ENCODE measurements at places on chromosomes 1 and 21.
A peak's percentile ranks its signal among the peaks of the same experiment; 100 is the strongest.

DNA sequence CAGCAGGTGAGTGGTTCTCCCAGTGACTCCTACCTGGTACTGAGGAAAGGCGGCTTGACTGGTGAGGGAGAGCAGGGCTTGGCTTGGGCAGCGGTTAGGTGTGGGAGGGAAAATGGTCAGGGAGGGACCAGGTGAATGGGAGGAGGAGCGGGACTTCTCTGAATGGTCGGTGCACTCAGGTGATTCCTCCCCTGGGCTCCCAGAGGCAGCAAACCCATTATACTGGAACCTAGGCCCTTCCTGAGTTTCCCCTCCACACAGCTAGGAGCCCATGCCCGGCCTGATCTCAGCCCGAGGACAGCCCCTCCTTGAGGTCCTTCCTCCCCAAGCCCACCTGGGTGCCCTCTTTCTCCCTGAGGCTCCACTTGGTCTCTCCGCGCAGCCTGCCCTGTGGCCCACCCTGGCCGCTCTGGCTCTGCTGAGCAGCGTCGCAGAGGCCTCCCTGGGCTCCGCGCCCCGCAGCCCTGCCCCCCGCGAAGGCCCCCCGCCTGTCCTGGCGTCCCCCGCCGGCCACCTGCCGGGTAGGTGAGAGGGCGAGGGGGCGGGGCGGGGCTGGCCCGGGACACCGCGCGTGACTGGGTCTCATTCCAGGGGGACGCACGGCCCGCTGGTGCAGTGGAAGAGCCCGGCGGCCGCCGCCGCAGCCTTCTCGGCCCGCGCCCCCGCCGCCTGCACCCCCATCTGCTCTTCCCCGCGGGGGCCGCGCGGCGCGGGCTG lies 2.3 kb downstream of the ARTN start:
- DNase-seq: no peak

GRCh38 chr1:117582451-117582850 lies 23.4 kb upstream of the TENT5C start:
- no peak for DNase-seq

GRCh38 chr1:183569141-183569540 lies 21.1 kb downstream of the NCF2 start:
- DNase-seq: no peak

- no peak for DNase-seq
Measured at GRCh38 chr1:31387612-31388011, 14.7 kb upstream of the FABP3 start.

DNA sequence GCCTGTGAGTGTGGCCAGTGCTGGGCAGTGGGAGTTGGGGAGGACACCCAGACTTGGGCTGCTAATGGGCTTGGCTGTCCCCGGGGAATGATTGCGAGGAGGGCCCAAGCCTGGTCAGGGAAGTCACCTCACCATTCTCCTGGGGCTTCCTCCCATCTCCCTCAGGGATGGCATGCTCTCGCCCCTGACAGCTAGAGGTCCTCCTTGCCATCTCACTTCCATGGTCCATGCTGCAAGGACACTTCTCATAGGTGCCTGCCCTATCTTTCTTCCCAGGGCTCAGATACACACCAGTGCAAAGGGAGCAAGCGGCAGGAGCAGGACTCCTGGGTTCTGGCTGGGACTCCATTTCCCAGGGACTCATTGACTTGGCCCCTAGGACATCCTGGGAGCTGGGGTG lies 4.1 kb downstream of the NTRK1 start:
- no peak for DNase-seq

DNA sequence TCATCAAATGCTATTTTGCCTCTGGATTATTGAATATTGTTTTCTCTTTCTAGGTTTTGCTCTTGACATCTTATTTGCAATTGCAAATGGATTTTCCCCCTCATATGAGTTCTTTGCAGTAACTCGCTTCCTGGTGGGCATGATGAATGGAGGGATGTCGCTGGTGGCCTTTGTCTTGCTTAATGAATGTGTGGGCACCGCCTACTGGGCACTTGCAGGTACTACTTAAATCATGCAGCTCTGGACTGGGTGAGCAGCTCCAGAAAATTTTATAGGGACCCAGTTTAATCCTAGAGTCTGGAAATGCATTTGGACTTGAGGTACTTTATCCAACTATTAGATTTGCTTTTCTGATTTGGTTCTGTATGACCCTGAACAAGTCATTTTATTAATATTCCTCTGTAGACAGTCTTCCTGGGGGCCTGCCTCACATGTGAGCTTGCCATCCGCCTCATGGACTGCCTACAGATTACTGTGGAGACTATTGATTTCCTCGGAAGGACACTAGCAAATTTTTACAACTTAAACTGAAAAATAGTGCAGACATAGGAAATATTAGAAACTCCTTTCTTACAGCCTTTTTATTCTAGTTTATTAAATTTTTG lies 44.5 kb downstream of the SLC22A15 start:
- no peak for DNase-seq

DNA sequence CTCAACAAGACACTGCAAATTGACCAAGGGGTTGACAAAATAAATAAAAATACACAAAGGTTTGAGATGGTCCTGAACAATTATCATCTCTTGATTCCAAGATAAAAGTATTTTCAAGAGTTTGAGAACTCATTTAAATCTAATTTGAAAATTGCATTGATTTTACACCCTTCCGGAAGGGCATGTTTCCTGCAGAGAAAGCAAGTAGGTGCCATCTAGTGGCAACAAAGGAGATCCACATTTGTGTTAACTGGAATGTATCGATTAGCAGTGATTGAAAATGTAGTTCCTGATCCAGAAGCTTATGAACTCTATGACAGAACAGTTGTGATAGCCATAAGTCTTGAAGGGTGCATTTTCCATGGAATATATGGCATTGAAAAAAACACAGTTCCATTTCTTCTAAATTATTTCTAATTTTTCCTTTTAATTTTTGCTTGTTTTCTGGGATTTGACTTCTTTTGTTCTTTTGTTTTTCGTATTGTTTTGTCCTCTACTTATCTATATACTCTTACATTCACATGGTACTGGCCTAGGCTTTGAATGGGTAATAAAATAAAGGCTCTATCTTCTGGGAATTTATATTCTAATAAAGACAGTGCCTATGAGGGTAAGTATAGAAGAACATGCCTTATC lies 143.7 kb downstream of the DNM3 start:
- peak; percentile 45 for DNase-seq

GRCh38 chr1:23273450-23274133 lies 56.3 kb upstream of the HTR1D start:
- DNase-seq: no peak

GRCh38 chr1:86396498-86396890 lies 371 bp upstream of the ODF2L start:
- DNase-seq: peak; percentile 37

GRCh38 chr1:108719656-108720435 lies 7.1 kb downstream of the FNDC7 start:
- no peak for DNase-seq

DNA sequence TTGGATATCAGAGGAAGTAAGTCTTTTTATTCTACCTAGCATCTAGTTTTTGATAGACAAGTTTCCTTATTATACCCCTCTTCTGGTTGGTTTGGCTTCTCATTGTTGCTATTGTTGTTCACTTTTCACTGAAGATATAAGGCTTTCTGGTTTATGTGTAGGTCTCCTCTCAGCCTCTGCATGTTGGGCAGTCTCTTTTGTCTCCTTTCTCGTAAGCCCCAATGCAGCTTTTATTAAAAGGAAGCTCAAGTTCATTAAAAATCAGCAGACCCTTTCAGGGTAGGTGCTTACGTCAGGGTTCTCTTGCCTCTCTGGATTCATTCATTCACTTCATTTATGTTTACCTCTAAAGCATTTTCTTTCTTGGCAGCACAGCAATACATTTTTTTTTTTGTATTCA lies 4.8 kb upstream of the DHX9 start:
- DNase-seq: no peak

DNA sequence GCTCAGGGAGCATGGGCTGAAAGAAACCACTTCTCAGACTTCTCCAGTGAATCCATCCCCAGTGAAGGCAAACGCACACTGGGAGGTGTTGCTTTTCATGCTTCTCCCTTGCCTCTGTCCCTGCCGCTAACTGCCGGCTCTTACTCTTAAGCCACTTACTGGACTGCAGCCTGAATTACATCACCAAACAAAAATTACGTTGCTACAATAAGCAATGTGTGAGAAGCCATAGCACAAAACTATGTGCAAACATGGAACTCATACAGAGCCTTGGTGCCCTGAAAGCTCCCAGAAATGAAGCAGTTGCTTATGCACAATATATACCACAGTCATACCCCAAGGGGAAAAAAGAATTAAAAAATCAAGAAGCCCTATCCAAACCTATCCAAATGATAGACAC lies 375.2 kb downstream of the KCNH1 start:
- DNase-seq: no peak

DNA sequence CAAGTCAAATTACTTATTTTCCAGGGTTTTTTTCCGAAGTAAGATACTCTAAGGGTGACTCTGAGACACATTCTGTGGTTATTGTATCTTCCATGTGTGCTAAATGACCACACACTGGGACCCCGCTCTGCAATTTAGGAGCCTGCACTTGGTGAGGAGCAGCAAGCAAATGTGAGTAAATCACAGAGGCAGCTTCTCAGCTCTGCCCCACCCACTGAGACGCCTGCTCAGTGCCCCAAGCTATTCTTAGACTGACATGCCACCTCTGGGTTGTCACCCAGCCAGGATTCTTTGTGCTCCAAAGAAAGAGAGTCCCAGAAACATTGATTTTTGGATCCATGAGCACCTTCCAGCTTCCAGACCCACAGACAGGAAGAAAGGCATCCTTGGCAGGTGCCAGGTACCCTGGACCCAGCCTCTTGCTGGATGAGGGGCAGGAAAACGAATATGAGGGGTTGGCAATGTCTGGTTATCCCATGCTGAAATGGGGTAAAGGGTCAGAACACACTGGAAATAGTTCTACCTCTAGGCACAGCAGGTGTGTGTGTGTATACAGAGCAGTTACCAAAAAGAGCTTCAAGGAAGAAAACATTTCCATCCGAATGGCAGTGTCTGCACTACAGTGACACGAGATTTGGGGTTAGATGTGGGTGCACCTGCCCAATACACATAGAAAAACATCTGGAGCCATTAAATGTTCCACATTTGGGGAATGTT lies 41.2 kb downstream of the TNR start:
- no peak for DNase-seq

GRCh38 chr21:42007356-42007940 lies 2.7 kb downstream of the ZBTB21 start:
- DNase-seq: no peak

DNA sequence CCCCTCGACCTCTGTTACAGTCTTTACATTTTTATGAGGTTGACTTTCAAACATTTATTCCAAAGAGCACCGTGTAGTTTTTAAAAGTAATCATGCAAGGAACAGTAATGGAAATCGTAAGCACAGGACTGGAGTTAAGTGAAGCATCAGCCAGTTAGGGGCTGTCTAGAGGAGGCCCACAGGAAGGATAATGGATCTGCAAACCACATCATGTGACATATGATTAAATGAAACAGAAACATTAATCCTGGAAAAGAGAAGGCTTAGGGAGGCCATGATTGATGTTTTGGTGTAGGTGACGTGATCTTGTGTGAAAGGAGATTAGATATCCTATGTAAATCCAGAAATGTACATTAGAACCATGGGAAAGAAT lies 25.0 kb downstream of the RGS7 start:
- DNase-seq: no peak

Measured in CD4-positive, alpha-beta T cell treated with Interleukin-6 at 100 ng/mL for 8 hours (primary cell).